ENCODE measurements at places on chromosomes 12 and 14. TPM values are rescaled to one million over a fixed set of nuclear protein-coding genes. Genes with fewer than 3 reads are reported as not detected.

DNA sequence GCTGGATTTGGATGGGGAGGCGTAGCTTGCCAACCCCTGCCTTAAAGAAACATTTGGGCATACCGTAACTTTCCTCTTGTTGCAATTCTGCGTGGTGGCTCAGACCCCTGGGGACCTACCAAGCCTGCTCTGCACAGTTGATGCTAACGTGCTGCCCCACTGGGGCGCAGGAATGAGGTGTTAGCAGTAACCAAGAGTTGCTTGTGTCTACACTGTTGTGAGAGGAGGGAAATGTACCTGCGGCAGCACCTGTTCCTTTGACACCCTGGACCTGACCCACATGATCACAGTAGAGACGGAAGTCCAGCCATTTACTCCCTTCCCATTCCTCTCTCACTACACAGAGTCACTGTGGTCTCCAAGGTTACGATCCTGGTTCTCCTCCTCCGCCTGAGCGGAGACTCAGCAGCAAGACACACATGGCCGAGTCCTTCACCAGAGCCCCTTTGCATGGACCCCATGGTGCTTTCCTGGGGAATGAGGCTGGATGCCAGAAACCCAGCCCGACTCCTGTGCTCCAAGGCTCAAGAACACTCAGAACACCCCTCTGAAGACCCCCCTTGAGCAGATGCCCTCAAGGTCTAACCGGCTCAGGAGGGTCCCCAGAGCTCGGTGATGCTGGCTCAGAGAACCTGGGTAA lies 84.8 kb downstream of the FBXL14 start:
- no peak overlapping the region for H3K27ac ChIP-seq
- peaks cover 48% of the 10 kb centered on the region for H3K27me3 ChIP-seq
- no peaks in the 10 kb centered on the region for H3K36me3 ChIP-seq
- no peak overlapping the region for H3K4me3 ChIP-seq
- H3K4me1 ChIP-seq: peaks cover 4% of the 10 kb centered on the region

The NFYB gene
- total RNA-seq: 24.8 TPM

DNA sequence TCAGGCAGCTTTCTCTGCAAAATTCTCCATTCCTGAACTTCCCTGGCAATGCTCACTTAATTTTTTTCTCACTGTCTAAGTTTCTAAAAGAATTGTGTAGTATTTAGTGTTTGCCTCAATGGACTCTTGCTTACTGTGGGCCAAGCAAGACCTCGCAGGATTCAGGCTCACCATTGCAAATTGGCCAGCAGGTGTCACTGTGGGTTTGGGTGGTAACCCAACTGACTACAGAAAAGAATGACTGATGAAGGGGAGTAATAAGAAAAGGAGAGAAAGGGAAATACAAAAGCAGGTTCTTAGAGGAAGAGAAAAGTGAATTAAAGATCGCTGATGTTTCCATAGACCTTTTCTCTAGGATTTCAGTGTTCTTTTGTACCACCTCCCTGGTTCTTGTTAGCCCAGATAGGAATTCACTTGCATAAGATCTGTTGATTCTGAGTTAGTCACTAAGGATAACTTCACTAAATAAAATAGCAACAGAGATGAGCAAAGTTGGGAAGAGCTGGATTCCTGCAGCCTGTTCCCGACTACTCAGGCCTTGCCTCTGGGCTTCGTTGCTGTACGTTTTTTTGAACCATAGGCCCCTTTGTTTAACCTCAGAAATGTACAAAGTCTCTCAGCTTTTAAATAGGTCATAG lies 386.5 kb upstream of the DDHD1 start:
- no peaks in the 10 kb centered on the region for H3K36me3 ChIP-seq
- H3K27me3 ChIP-seq: peaks cover 6% of the 10 kb centered on the region
- no peak overlapping the region for H3K4me3 ChIP-seq

GRCh38 chr12:13032164-13032563 lies 12.0 kb upstream of the FAM234B start:
- no peak overlapping the region for H3K4me3 ChIP-seq
- H3K4me1 ChIP-seq: no peaks in the 10 kb centered on the region
- no peak overlapping the region for H3K27ac ChIP-seq

The FBXL14 gene
- 34.8 TPM for total RNA-seq

GRCh38 chr14:89095036-89095435 lies 270.6 kb downstream of the TTC8 start:
- H3K4me3 ChIP-seq: no peak overlapping the region
- peaks cover 10% of the 10 kb centered on the region for H3K27me3 ChIP-seq
- no peak overlapping the region for H3K27ac ChIP-seq
- no peaks in the 10 kb centered on the region for H3K4me1 ChIP-seq
- no peaks in the 10 kb centered on the region for H3K36me3 ChIP-seq

GRCh38 chr12:53713516-53713915 lies 13.7 kb downstream of the CALCOCO1 start:
- H3K4me3 ChIP-seq: no peak overlapping the region
- no peak overlapping the region for H3K27ac ChIP-seq
- no peak for DNase-seq
- H3K4me1 ChIP-seq: no peaks in the 10 kb centered on the region

GRCh38 chr14:96829791-96830190 lies 32.6 kb downstream of the VRK1 start:
- H3K27ac ChIP-seq: no peak overlapping the region
- no peak for DNase-seq
- H3K36me3 ChIP-seq: peaks cover 35% of the 10 kb centered on the region
- no peaks in the 10 kb centered on the region for H3K27me3 ChIP-seq
- no peak overlapping the region for H3K4me3 ChIP-seq

- H3K27me3 ChIP-seq: no peaks in the 10 kb centered on the region
- H3K4me3 ChIP-seq: peak overlapping the region; percentile 93
- no peak for DNase-seq
- H3K4me1 ChIP-seq: peaks cover 15% of the 10 kb centered on the region
- peaks cover 10% of the 10 kb centered on the region for H3K36me3 ChIP-seq
Measured at GRCh38 chr14:23070262-23071129, 13.2 kb upstream of the CDH24 start.

DNA sequence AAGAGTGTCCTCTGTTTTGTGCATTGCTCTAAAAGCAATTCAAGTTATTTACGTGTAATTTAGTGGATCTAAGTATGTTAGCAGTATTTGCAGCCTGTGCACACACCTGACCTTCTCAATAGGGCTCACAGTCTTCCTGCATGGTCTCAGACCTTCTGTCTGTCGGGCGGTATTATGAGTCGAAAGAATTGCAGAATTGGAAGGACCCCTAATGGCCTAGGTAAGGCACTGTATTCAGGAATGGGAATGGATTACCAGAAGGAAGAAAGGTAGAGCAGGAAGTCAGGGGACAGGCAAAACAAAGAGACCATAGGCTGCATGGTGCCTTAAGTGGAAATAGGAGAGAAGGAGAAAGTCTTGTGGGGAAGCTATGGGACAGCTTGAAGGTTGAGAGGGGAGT lies 341.6 kb downstream of the VRK1 start:
- H3K4me3 ChIP-seq: no peak overlapping the region
- H3K27ac ChIP-seq: no peak overlapping the region
- H3K36me3 ChIP-seq: peaks cover 9% of the 10 kb centered on the region
- H3K27me3 ChIP-seq: no peaks in the 10 kb centered on the region
- H3K4me1 ChIP-seq: peaks cover 10% of the 10 kb centered on the region

- no peak overlapping the region for H3K27ac ChIP-seq
- no peak overlapping the region for H3K4me3 ChIP-seq
- H3K4me1 ChIP-seq: peaks cover 1% of the 10 kb centered on the region
Measured at GRCh38 chr12:63944586-63945228, 100.2 kb downstream of the SRGAP1 start.

The SLC39A5 gene
- not detected for total RNA-seq

- no peaks in the 10 kb centered on the region for H3K36me3 ChIP-seq
- H3K4me1 ChIP-seq: no peaks in the 10 kb centered on the region
- H3K27me3 ChIP-seq: peaks cover 38% of the 10 kb centered on the region
Measured at GRCh38 chr14:59627011-59627520, 50.5 kb upstream of the CCDC175 start.

GRCh38 chr14:45658917-45659299 lies 405.9 kb upstream of the MIS18BP1 start:
- no peak overlapping the region for H3K27ac ChIP-seq
- no peak for DNase-seq
- no peaks in the 10 kb centered on the region for H3K27me3 ChIP-seq
- no peaks in the 10 kb centered on the region for H3K36me3 ChIP-seq
- H3K4me1 ChIP-seq: no peaks in the 10 kb centered on the region

- DNase-seq: no peak
- peaks cover 51% of the 10 kb centered on the region for H3K4me1 ChIP-seq
- H3K36me3 ChIP-seq: peaks cover 16% of the 10 kb centered on the region
- no peak within 1 kb of the TSS for H3K4me3 ChIP-seq
- H3K27me3 ChIP-seq: no peaks in the 10 kb centered on the region
Measured at GRCh38 chr12:55720071-55720564, at the start of gene RDH5. RDH5 (plus strand) TSS chr12:55720393; CDS start chr12:55721185, 792 bp downstream.

DNA sequence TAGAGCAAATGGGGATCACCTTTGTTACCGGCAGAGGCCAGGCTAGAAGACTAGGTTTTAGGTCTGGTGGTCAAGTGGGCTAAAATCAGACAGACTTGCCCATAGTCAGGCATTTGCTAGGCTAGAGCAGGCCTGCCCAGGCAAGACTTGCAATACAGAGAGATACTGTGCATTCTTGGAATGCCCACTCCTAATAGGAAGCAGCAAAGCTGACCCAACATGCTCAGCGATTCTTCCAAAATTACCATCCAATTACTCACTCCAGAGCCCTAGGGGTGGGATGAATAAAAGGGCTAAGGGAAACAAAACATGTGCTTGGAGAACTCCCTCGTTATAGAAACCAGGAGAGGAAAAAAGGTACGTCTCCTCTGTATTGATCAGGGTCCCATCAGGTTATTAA lies 187.8 kb upstream of the AMIGO2 start:
- no peak overlapping the region for H3K27ac ChIP-seq
- peaks cover 48% of the 10 kb centered on the region for H3K4me1 ChIP-seq
- H3K27me3 ChIP-seq: no peaks in the 10 kb centered on the region
- no peak for DNase-seq
- H3K36me3 ChIP-seq: peaks cover 18% of the 10 kb centered on the region
- H3K4me3 ChIP-seq: no peak overlapping the region
